Myocyte (in vitro differentiated cells): ENCODE measurements at places on chromosomes 2 and 18. TPM values are rescaled to one million over a fixed set of nuclear protein-coding genes. Genes with fewer than 3 reads are reported as not detected.

DNA sequence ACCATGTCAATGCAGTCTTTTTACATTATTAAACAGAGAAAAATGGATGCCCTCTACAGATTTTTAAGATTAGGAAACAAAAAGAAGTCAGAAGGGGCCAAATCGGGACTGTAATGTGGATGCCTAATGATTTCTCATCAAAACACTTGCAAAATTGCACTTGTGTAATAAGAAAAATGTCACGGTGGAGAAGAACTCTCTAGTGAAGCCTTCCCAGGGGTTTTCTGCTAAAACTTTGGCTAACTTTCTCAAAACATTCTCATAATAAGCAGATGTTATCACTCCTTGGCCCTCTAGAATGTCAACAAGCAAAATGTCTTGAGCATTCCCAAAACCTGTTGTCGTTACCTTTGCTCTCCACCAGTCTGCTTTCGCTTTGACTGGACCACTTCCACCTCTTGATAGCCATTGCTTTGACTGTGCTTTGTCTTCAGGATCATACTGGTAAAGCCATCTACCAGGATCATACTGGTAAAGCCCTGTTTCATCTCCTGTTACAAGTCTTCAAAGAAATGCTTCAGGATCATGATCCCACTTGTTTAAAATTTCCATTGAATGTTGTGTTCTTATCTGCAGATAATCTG, 226.8 kb downstream of the TNS1 start:
- DNase-seq, result no peak

- peak; percentile 53 for DNase-seq
These were observed 11.8 kb downstream of the FBLN7 start for GRCh38 chr2:112149866-112150435.

GRCh38 chr2:143399631-143400069, 270.4 kb downstream of the ARHGAP15 start:
- DNase-seq, result no peak

- DNase-seq, result no peak
These were observed 61.4 kb upstream of the CCDC195 start for GRCh38 chr2:224777559-224777930.

DNA sequence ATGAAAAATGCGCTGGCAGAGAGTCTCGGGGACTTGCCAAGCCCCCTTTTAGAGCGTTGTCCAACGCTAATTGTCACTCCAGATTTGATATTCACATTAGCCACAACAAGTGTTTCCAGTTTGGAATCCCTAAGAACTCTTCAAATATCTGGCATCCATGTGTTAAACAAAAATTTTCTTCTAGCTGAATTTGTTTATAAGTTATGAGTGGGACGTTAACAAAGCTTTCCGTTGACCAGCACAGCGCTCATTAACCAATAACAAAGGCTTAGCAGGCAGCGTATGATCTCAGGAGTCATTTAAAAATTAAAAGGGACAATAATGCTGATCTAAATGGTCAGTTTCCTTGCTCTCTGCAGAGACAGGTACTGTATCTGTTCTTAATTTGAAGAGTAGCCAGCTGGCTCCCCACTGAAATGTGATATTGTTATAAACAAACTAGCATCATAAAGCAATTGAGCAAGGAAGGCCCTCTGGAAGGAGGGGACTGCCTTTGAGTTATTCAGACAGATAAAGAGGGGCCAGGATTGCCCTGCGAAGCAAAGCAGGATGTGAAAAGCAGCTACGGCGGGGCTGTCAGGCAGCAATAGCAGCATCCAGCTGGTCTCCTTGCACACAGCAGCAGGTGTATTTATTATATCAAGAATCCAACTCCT, 337.2 kb upstream of the SALL3 start:
- no peak for DNase-seq

DNA sequence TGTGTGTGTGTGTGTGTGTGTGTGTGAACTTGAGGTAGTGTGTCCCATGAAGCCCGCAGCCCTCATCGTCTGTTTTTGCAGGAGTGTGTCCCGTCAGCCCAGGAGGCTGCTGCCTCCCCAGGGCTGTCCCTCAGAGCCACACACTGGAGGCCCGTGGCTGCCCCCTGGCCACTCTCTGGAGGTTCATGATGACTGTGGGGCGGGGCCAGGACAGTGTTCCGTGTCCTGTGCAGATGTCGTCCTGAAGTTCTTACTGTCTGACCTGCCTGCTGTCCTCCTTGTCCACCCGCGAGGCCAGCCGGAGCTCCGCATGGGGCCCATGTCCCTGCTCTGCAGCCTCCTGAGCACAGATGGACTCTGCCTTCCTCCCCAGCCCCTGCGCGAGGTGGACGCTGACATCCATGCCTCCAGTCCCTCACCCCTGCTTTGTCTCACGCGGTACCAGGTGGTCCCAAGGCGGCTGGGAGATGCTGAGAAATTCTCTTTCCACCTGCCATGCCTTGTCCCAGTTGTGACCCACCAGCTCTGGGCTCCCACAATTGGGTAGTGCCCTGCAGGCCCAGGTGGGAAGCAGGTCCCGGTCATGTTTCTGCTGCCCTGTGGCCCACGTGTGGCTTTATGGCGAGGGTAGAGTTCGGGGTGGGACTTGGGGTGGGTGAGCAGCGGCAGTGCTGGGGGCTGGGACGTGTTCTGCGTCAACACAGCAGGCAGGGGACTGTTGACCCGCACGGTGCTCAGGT, 92.8 kb downstream of the NFATC1 start:
- no peak for DNase-seq

DNA sequence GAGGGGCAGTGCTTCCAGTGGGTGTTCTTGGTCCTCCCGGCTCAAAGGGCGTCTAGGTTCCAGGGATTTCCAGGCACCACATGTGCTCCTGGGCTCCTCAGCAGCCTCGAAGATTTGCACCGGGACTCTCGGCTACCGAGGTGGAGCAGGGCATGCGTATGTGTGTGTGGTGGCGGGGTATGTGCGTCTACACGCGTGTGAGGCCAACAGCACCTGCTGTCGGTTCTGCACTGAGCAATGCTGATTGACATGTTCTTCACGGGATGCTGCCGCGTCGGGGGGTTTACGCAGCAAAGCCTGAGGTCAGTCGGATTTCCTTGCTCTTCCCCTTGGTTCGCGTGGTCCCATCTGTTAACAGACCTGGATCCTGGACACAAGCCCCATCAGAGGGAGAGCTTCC, 119.8 kb downstream of the NDUFA10 start:
- no peak for DNase-seq

DNA sequence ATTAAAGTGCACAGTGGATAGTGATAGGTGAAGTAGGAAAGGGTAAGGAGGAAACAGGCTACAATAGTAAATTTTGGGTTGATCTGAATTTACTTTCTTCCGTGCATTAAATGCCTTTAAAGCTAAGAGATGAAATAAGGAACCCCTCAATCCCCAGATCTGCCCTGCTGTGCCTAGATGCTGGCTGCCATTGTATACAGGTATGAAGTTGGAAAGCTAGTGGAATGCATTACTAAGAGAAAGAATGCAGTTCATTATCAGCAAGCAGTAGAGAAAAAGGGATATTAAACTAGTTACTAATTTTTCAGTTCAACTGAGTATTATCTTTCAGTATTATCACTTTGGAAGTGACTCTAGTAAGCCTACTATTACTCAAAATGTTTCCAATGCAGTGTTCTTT, 93.3 kb downstream of the WDPCP start:
- no peak for DNase-seq

DNA sequence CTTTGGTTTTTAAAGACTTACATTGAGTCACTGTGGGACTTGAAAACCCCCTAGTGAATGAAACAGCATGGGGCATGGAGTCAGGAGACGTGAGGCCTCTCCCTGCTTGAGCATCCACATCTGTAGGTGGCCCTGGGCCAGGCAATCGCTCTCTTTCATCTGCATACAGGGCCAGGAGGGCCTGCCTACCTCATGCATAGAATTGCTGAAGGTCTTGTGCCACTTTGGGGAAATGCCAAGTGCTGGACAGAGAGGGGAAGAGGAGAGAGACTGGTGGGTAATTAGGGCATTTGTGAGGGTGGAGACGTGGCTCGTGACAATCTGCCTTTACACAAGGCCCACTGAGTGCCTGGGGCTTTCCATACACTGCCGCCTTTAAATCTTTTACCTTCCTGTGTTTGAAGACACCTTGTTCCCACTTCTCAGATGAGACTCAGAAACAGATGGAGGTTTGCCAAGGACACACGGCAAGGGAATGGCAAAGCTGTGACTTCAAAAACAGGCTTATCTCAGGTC, 322.2 kb upstream of the HS6ST1 start:
- no peak for DNase-seq

DNA sequence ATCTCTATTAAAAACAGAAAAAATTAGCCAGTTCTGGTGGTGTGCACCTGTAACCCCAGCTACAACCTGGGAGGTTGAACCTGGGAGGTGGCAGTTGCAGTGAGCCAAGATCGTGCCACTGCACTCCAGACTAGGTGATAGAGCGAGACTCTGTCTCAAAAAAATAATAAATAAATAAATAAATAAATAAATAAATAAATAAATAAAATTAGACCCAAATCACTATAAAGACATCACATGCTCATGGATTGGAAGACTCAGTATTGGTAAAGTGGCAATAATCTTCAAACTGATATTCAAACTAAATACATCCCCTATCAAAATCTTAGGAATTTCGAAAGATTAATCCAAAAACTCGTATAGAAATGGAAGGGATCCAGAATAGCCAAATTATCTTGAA, 15.5 kb upstream of the GALNT1 start:
- no peak for DNase-seq

GRCh38 chr2:144631636-144632035, 111.7 kb upstream of the ZEB2 start:
- DNase-seq, result no peak

DNA sequence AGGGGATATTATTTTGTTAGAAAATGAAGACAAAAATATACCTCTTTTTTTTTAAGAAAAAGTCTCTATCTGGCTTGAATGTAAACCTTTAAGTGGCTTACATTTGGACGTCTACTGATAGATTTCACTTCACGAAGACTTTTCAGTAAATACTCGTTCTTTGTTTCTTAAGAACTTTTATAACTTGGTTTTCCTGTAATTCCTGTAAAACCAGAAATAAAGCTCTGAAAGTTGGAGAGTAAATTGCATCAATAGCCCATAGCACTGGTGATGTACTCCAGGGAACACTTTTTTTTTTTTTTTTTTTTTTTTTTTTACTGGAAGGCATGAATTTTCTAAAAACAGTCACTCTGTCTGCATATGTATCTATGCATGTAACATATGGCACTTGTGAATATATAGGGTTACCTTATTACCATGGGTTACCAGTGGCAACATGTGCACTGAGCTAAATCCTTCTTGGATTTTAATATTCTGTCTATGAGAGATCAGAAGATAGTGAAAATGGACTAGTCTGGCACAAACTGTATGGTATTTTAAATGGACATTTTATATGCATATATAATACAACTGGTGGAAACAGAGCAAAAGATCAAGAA, 309.2 kb upstream of the TCF4 start:
- DNase-seq, result no peak

GRCh38 chr18:8249811-8250210, 359.4 kb upstream of the RAB12 start:
- no peak for DNase-seq

DNA sequence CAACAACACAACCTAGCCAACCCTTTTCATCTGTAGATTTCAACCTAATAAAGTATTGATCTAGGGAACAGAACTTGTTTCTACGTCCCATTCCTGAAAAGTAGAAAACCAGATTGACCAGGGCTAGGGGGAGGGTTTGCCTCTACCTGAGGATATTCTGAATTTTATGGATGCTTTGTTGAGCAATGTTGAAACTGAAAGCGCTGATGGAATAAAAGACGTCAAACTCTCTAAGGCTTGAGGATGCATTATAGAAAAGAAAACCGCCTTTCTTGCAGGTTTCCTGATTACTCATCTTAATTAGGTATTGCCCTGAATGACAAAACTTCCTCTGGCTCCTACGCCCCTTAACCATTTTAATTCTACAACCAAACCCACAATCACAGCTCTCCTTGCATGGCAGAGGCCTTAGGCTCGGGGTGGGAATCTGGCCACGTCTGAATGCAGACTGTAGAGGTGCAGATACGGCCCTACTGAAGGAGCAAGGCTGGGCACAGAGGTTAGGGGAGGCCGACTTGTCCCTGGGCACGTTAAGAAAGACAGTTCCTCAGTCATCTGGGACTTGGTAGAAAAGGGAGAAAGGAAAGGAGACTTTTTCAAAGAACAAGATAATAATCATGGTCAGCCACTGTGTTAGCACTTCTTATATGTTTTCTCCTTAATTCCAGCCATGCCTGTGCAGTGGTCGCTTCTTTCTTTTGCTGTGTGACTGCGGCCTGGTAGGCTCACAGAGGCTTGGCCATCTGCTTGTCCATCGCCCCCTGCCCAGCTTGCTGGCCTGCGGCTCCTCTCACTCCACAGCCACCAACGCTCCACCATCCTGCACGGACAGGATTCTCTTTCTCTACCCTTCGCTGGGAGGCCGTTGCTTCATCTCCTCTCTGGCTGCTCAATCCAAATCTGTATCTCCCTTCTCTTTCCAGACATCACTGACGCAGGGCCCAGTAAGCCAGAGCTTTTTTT, 209.5 kb downstream of the VAPA start:
- DNase-seq, result no peak

DNA sequence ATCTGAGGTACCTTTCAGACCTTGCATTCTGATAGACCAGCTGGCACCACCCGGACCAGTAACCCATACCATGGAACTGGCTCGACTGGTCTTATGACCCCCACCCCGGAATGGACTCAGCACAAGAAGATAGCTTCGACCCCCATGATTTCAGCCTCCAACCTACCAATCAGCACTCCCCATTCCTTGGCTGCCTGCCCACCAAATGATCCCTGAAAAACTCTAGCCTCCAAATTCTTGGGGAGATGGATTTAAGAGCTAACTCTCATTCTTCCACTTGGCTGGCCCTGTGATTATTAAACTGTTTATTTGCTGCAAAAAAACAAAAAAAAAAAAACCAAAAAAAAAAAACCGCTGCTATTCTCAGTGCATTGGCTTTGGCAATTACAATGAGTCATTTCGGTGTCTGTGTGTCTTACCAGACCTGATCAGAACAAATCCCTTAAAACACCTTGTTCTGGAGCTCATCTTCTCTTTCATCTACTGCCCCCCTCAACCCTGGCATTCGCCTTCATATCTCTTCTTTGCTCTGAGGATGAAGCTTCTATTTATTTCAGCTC, 60.1 kb upstream of the KIF5C start:
- no peak for DNase-seq

DNA sequence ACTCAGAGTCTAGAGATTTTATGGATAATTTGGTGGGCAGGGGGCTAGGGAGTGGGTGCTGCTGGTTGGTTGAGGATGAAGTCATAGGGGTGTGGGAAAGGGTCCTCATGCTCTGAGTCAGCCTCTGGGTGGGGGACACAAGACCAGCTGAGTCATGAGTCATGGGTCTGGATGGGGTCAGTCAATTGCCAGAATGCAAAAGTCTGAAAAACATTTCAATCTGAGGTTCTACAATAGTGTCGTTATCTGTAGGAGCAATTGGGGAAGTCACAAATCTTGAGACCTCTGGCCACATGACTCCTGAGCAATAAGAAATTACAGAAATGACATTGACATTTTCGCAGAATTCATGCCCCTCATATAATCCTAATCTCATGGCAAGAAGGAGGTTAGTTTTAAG, 15.1 kb downstream of the NMS start:
- no peak for DNase-seq

The ASB18 gene
- total RNA-seq, result 0.24 and 0.31 TPM in 2 replicates

The RPL37A gene
- total RNA-seq, result 698 and 845 TPM in 2 replicates

The MC4R gene
- total RNA-seq, result not detected in 2 replicates
